ENCODE measurements at places on chromosomes 3 and 15. TPM values are rescaled to one million over a fixed set of nuclear protein-coding genes. Genes with fewer than 3 reads are reported as not detected.

DNA sequence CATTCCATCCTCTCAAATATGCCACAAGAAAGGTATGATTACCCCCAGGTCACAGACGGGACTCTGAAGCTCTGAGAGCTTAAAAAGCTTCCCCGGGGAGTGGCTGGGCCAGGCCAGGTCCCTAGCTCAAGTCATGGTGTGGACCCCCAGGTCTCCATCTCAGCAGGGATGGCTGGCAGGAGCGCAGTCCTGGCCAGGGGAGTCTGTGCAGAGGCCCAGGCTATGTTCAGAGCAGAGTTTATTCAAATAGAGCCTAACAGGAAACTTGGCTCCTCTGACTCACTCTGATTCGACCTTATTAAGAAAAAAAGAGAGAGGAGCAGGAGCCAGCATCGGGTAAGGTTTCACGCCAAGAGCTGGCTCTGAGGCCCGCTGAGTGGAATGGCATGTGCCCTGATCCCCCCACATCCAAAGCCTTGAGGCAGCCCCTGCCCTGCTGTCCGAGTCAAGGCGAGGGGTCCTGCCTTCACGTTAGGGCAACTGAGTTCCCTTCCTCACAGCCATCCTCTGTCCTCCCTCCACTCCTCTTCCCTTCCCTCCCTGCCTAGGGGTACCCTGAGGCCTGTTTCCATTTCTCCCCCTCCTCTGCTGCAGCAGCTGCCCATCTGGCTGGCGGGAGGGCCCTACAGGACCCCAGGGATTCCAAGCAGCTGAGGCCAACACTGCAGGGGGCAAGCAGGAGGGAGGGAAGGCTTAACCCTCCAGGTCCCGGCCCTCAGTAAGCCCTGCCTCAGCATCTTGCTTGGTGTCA lies 1.9 kb upstream of the LOXL1 start:
- DNase-seq = no peak

DNA sequence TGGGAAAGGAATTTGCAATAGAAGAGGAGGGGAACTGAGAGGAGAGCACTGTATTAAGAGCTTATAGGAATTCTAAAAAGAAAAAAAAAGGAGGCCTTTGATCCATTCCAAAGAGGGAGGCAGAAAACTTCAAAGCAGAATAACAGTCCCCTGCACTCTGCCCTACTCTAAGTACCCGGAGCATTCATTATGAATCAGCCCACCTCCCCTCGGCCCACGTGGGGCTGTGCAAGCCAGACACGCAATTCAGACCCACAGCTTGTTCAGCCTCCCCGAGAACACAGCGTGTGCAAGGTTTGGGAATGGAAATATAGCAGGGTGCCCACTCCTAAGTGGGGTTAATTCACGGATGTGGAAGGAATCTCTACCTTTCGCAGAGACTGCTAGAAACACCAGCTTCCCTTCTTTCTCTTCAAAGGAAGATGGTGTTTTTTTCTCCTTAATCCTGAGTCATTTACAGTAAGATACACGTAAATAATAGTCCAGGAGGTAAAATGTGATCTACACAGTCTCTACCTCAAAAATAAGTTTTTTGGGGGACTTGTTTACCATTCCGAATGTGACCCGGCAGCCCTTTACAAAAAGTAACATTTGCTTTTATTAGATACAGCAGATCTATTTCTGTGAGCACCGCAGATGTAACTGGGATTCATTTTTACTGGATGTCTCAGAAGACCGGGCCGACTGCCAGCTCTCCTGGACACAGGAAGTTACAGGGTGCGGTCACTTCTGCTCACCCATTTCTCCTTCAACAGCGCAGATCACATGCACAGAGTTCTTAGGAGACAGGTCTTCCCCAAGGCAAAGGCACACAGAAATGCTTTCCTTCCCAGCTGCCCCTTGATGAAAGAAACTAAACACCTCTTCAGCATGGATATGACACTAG lies 768.5 kb upstream of the CFAP20DC start:
- peak; percentile 87 for DNase-seq

- DNase-seq = no peak
These were observed 40.8 kb upstream of the ST3GAL6 start for GRCh38 chr3:98722389-98722788.

GRCh38 chr15:50549326-50549725 lies 2.9 kb upstream of the USP50 start:
- DNase-seq = no peak

- DNase-seq = peak; percentile 52
These were observed 430.7 kb upstream of the CFAP20DC start for GRCh38 chr3:59480486-59480995.

- DNase-seq = no peak
These were observed 360.4 kb upstream of the TGFBR2 start for GRCh38 chr3:30245858-30246622.

- DNase-seq = no peak
These were observed 4.0 kb upstream of the PLAAT1 start for GRCh38 chr3:193237030-193237429.

DNA sequence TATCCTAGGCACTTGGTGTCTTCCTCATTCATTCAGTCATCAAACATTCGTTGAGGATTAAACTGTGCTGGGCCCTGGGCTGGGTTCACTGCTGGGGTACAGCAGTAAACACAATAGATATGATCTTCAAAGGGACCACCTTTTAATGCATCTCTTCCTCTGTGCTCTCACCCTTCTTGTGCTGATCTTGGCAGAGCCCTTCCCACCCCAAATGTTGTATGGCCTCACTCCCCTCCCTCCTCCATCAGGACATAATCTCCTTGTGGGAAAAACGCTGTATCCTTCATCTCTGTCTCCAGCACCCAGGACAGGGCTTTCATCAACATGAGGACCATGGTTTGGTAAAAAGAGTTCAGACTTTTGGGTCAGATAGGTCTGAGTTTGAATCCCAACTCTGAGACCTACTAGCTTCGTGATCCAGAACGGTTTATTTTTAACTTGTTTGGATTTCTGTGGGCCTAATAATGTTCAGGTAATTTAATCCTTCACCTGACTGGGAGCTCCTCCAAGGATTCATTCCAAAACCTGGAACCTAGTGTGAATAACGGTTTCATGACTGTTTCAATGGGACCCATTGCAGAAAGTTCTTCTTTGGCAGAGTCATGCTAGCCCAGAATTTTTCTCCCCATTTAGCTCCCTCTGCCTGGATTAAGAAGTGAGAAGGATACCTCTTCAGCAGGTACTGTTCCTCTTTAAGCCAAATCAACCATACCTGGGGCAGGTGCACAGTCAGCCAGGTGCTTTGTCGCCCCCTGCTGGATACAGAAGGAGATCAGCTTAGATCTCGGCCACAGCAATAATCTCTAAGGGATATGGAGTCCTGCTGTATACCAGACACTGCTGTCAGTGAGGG lies 5.2 kb upstream of the WNT7A start:
- DNase-seq = no peak

DNA sequence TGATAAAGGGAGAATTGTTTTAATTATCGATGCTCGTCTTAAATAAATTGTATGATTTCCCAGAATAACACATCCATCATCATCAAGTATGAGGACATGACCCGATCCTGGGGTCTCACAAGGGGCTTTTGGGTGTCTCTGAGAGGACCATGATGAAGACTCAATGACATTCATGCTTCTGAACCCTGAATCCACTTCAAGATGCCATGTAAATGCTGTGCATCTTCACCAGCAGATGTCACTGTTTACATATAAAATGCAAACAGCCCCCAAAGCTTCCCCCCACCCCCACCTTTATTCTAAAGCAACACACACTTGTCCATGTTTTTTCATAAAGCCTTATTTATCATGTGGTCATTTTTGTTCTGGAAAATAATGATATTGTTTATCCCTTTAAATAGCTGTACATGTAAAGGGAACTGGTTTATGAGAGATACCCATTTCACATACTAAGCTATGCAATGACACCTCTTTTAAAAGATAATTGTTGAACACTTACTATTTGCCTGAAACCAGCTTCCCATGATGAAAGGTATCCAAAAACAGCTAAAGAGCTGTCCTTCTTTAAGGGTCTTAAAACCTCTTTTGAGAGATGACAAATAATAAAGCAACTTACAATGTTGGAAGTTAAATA lies 69.7 kb upstream of the UBE3A start:
- no peak for DNase-seq

GRCh38 chr15:58650102-58650501 lies 99.4 kb downstream of the ADAM10 start:
- no peak for DNase-seq

DNA sequence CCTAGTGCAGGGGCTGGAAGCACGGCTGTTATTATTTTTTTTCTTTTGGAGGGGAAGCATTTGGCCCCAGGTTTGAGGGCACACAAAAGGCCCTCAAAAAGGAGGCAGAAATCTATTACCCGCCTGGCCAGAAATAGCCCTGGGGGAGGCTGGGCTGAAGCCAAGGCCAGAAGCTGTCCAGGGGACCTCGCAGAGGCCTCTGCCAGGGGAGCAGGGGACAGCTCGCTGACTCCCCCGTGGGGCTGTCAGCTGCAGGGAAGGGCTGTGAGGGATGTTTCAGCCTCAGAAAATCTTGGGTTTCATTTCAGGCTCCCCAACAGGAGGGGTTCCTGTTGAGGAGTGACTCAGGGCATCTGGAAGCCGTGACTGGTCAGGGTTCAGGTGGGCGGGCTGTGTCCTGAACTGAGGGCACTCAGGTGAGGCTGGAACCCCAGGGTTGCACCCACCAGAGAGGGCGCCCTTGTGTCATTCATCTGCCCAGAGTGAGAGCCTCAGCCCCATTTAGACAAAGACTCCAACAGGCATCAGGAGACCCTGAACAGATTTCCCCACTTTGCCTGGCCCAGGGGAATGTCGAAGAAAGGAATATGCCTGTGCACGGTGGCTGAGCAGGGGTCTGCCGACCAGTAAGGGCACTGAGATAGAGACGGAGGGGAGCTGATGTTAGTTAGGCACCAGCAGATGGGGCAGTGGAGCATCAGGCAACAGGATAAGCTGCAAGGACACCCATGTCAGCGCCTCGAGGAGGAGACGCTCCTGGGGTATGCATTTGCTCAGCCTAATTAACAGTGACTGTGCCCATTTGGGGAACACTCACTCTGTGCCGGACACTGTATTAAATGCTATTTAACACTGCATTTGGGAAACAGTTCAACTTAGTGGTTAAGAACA lies 43.5 kb upstream of the SLC6A11 start:
- DNase-seq = no peak

DNA sequence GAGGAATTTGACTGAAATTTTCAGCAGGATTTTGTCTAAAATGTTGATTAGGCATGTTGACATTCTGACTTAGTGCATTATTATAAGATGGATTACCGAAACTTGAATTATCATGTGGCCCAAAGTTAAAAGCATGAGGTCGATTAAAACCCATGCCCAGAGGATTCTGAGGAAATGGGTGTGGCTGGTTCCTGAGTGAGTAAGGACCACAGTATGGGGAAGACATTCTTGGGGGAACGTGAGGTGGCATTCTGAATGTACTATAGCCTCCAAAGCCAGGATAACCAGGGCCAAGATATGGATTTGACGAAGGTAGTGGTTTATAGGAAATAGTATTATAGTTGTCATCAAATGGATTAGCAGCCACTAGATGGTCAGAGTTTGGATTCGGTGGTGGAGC lies 38.7 kb upstream of the DNAAF4 start:
- DNase-seq = no peak

DNA sequence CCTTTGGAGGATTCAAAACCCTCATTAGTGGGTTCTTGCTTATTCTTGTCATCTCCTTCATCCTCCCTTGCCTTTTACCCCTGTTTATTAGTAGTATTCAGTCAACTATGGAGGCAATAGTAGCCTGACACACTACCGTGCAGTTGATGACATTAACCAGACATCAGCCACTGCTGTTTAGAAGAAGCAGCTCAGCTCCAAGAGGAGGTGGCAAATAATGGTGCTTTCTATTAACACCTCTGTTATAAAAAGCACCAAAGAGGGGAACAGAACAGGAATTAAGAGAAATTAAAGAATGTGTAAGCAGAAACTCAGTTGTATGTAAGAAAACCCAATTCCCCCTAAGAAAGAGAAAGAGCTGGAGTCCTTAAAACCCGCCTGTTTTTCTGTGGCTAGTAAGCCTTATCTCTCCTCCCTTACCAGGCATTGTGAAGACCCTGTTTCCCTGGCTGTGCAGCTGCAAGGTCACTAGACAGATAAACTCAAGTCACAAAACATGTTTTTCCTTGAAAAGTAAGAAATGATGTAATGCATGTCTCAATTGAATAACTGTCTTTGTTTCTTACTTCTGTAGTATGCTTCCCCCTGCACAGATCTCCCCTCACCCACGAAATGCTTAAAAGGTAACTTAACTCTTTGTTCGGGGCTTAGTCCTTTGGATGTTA lies 21.2 kb downstream of the CCR4 start:
- DNase-seq = no peak

GRCh38 chr3:129606636-129607390 lies at the start of gene PLXND1:
Gene PLXND1, minus strand, starts transcription at chr3:129606676. Its CDS starts 37 bp downstream, at chr3:129606639.
- DNase-seq = no peak

GRCh38 chr3:3683261-3683660 lies 116.0 kb upstream of the LRRN1 start:
- peak; percentile 41 for DNase-seq

DNA sequence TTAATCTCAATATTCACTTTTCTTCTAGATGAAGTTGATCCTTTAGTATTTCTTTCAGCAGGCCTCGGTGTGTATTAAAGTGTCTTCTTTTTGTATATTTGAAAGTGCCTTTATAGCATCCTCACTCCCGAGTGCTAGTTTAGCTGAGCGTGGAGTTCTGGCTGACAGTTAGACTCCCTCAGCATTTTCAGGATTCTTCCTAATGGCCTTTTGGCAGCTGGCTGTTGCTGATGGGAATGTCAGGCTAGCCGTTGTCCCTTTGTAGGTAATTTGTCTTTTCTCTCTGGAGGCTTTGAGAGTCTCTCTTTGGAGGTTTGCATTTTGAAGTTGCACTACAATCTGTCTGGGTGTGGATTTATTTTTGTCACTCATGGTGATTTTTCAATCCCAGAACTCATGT lies 94.4 kb downstream of the SRGAP3 start:
- DNase-seq = no peak

GRCh38 chr15:80494351-80494751 lies 90.2 kb downstream of the ARNT2 start:
- DNase-seq = peak; percentile 73

DNA sequence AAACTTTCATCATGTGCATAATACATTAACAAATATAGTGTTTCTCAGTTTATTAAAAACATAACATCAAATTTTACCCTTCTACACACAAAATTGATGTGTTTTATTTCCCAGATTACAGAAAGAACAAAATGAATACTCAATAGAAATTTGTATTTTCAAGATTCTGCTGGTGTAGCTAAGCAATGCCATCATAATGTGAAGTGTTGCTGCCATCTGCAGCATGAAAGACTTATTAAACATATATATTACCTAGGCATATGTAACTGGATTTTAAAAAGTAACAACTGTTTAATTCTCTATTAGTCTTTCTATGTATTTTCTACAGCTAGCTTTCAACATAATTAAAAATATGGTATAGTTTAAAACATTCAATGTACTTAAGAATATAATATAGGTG lies 27.5 kb downstream of the PLSCR5 start:
- no peak for DNase-seq

- no peak for DNase-seq
These were observed 1.5 kb downstream of the GRM2 start for GRCh38 chr3:51708216-51708845.

GRCh38 chr3:39491733-39492350 lies 24.4 kb downstream of the MOBP start:
- no peak for DNase-seq

APPL1 gene
- total RNA-seq = 25.9 TPM

NANOGP8 gene
- total RNA-seq = not detected

GOLGA8T gene
- 0.27 TPM for total RNA-seq

AHSG gene
- not detected for total RNA-seq

GP5 gene
- total RNA-seq = 0.07 TPM

SEMA6D gene
- total RNA-seq = 1.7 TPM

TMEM62 gene
- total RNA-seq = 22.3 TPM

LACTB gene
- 11.6 TPM for total RNA-seq

EFCAB12 gene
- total RNA-seq = not detected

TPRG1 gene
- 0.41 TPM for total RNA-seq

TMC3 gene
- total RNA-seq = not detected
